Regular cardiac myocyte (primary cell): ENCODE measurements at places on chromosomes 12 and 14. TPM values are rescaled to one million over a fixed set of nuclear protein-coding genes. Genes with fewer than 3 reads are reported as not detected.

Gene RHEBL1
- 0.56 and 1.2 TPM in 2 replicates for total RNA-seq

Gene ARHGAP9
- total RNA-seq: 0.38 TPM in 1 of 2 replicates, not detected in the other

Gene KRT6C
- not detected in 2 replicates for total RNA-seq

Gene DLK1
- total RNA-seq: not detected in 2 replicates

Gene GDF3
- total RNA-seq: not detected in 2 replicates

Gene VIPAS39
- total RNA-seq: 29.3 and 33.3 TPM in 2 replicates
